Glutamatergic neuron (in vitro differentiated cells): ENCODE measurements at places on chromosomes 4 and X.
A peak's percentile ranks its signal among the peaks of the same experiment; 100 is the strongest.

DNA sequence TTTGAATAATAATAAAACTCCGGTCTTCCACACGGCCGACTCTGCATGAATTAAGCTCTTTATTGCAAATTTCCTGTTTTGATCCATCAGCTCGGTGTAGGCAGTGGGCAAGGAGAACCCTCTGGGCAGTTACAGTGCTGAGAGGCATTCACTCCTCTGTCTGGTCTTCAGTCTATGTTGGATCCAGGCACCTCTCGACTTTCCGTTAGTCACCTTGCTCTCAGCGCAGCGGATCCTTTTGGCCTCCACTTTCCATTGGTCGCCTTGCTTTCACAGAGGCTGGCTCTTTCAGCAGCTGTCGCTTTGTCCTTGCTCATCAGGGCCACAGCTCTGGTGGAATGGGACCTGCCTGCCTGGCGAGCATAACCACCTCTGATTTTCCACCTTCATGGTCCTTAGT lies 52.9 kb downstream of the TRMT44 start:
- no peak for DNase-seq
- H3K27ac ChIP-seq, result no peak overlapping the region
- H3K36me3 ChIP-seq, result peaks cover 13% of the 10 kb centered on the region

GRCh38 chrX:106927023-106927422 lies 6.8 kb downstream of the CLDN2 start:
- no peak overlapping the region for H3K4me3 ChIP-seq
- H3K27me3 ChIP-seq, result no peaks in the 10 kb centered on the region
- no peaks in the 10 kb centered on the region for H3K4me1 ChIP-seq
- H3K27ac ChIP-seq, result no peak overlapping the region

GRCh38 chrX:128310912-128311311 lies 258.7 kb upstream of the ACTRT1 start:
- no peaks in the 10 kb centered on the region for H3K27me3 ChIP-seq
- H3K4me1 ChIP-seq, result no peaks in the 10 kb centered on the region
- H3K36me3 ChIP-seq, result no peaks in the 10 kb centered on the region
- H3K27ac ChIP-seq, result no peak overlapping the region
- no peak for DNase-seq

GRCh38 chr4:52001616-52002015 lies 18.5 kb downstream of the LRRC66 start:
- DNase-seq, result no peak
- H3K27me3 ChIP-seq, result peaks cover 2% of the 10 kb centered on the region
- no peaks in the 10 kb centered on the region for H3K4me1 ChIP-seq
- H3K27ac ChIP-seq, result no peak overlapping the region

GRCh38 chr4:77920371-77920770 lies 57.7 kb downstream of the MRPL1 start:
- H3K27ac ChIP-seq, result no peak overlapping the region
- no peaks in the 10 kb centered on the region for H3K4me1 ChIP-seq
- DNase-seq, result no peak
- H3K27me3 ChIP-seq, result no peaks in the 10 kb centered on the region

DNA sequence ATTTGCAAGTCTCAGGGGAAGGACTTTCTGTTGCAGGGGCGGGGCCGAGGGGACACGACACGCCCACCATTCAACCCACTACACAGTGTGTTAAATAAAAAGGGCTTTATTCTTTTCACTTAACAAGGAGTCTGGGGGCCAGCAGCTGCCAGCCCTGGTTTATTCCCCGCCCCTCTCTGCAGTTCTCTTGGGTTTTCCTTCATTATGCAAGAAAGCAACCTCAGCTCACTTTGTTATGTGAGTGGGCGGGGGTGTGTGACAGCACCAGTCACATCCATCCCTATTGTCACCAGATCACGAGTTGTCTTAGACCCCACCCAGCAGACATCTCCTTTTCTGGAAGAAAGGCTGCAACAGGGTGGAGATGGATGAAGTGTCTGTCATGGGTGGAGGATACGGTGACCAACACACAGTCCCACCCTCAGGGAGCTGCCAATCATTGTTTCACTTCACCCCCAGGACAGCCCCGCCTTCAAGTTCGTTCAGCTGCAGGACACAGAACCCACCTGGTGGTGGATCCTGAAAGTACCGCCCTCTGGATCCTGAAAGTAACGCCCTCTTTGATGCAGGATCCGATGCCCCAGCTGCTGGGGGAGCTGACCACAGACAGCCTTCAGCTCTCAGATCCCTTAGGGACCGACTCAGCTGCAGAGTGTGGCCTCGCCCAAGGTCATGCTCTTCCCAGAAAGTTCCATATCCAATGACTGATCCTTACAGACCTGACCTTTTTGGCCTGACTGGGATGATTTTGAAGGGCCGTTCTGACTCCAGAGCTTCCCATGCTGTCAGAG lies 79.6 kb downstream of the SMIM20 start:
- peak; percentile 82 for DNase-seq
- no peaks in the 10 kb centered on the region for H3K36me3 ChIP-seq
- H3K27me3 ChIP-seq, result peaks cover 6% of the 10 kb centered on the region
- peaks cover 9% of the 10 kb centered on the region for H3K4me1 ChIP-seq
- peak overlapping the region; percentile 55 for H3K27ac ChIP-seq
